ENCODE measurements at places on chromosomes 3 and 15.

- DNase-seq, result no peak
Observed at GRCh38 chr3:150635076-150635475, 32.0 kb downstream of the SELENOT start.

- DNase-seq, result no peak
Observed at GRCh38 chr3:16464511-16465148, 48.9 kb downstream of the RFTN1 start.

- DNase-seq, result no peak
Observed at GRCh38 chr15:91496754-91497691, 356.5 kb upstream of the SLCO3A1 start.

- DNase-seq, result peak; percentile 59
Observed at GRCh38 chr3:113247675-113248458, 36.5 kb downstream of the BOC start.

GRCh38 chr3:142224482-142225072 is 808 bp downstream of the GK5 start:
- no peak for DNase-seq

GRCh38 chr3:186605078-186605477 is 7.8 kb upstream of the AHSG start:
- DNase-seq, result no peak

DNA sequence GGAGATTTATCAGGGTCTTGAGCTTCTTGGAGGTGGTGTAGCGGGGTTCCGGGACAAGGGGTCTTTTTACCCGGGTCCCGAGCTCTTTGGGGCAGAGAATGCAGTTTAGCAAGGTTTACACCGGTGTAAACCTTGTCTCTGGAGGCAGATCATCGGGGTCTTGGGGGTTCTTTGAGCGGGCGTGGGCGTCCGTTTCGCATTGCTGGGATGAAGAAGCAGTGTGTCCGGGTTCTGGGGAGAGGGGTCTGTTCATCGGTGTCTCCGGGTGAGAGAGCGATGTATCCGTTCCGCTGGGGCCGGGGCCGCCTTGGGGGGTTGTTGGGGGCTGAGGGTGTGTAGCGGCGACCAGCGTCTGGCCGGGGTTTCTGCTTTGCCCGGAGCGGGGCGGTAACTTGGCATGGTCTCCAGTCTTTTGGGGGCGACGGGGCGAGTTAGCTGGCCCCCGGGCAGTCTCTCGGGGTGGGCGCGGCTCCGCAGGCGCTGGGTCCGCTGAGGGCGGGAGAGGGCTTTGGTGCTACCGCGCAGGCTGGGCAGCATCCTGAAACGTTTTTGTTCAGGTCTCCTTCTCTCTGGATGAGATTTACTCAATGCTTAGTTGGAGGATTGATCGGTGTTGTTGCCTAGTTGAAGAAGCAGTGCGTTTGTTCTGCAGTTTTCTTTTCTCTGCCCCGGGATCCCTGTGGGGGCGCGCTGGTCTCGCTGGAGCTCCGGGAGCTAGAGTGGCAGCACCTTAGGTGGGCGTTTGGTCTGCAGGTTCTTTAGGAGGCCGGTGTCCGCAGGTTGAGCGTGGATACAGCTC is 843 bp downstream of the GLCE start:
- peak; percentile 33 for DNase-seq

Measured in fibroblast of mammary gland (primary cell).